ENCODE measurements at places on chromosomes 2 and 18.
A peak's percentile ranks its signal among the peaks of the same experiment; 100 is the strongest.

DNA sequence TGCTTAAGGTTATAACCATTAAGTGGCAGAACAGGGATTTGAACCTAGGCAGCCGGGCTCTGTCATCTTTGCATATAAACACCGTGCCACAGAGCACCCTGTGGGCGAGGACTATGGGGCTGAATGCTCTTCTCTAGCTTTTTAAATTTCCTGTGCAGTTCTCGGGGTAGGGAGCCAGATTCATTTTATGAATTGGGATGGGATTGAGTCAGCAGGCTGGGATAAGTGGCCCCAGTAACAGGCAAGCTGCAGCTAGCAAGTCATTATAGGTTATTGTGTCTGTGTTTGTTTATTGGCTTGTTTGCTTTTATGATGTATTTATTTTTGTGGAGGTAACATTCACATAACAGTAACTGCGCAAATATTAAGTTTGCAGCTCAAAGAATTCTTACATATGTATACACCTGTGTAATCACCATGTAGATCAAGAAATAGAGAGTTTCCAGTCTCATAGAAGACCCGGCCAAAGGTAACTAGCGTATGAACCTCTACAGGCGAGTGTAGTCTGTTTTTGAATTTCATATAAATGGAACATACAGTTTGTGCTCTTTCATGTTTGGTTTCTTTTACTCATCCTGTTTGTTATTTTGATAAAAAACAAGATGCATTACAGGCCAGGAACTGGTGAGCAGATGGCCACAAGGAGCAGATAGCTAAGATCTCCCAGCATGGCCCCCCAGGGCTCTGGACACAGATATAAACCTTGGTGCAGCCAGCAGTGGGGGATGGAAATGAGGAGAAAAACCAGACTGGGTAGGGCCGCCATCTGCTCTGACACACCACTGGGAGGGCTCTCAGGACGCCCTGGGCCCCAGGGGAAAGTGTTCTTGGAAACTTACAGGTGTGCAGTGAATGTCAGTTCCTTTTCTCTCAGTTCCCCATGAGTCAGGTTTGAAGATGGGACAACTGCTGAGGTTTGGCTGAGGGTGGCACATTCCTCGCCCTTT is 49.2 kb upstream of the GPR155 start:
- no peak for DNase-seq

DNA sequence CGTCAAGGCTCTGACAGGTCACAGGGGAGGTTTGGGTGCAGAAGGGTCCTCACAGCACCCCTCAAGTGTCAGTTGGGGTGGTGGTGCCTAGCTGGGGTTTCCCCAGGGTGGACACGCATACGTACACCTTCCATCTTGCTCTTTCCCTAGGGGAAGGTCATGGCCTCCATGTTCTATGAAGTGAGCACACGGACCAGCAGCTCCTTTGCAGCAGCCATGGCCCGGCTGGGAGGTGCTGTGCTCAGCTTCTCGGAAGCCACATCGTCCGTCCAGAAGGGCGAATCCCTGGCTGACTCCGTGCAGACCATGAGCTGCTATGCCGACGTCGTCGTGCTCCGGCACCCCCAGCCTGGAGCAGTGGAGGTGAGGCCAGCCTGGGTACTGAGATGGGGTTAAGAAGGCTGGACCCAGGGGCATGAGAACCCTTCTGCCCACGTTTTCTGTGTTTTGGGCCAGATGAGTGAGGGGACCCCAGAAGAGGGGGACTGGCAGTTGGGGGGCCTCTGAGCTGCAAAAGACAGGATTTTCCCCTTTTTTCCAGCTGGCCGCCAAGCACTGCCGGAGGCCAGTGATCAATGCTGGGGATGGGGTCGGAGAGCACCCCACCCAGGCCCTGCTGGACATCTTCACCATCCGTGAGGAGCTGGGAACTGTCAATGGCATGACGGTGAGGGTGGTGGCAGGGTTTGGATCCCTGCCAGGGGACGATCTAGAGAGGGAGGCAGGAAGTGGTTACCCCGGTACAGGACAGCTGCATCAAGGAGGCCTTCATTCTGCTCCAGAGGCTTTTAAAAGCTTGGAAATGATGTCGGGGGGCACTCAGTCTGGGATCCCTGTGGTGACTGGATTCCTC is 20.9 kb downstream of the SLC30A3 start:
- DNase-seq = no peak

DNA sequence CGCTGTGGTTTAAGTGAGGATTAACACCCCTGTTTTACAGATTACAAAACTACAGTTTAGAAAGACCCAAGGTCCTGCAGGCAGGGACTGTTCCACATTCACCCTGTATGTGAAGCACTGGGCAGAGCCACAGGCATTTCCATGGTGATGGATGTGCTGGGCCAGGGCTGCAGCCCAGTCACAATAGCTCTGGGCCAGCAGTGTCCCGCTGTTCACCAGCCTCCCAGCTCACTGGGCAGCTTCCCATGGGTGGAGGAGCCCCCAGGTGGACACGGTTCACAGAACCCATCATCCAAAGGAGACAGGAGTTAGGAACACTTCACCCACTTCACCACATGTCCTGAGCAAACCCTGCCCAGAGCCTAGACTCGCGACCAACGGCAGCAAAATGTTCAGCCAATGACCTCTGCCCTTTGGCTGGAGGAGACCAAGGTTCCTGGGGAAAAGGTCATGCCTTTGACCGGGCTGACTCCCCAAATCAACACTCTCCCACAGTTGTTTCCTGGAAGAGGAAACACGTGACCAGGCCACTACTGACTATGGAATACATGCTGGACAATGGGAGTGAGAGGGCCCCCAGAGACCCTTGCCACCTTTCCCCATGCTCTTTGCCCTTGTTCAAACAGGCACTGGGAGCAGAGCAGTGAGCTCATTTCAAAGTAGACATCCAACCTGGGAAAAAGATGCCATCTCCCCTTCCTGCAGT is 28.0 kb upstream of the SLC35F6 start:
- DNase-seq = no peak

- DNase-seq = no peak
These were observed 87.9 kb upstream of the LRRTM1 start for GRCh38 chr2:80392441-80392840.

DNA sequence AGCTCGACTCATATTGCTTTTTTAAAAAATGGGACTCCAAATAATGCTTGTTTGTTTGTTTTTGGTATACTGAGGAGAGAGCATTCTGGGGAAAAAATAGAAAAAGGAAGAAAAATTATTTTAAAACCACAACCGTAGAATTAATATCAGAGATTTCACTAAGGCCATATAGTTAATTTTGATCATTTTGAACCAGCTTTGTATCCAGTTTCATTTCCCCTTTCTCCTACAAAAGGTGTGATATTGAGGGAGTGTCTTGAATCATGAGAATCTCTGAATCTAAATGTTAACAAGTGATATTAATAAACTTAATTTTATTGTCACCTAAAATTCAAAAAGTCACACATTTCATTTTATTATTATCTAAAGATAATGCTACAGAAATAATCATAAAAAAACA is 198.5 kb upstream of the GALNT5 start:
- DNase-seq = no peak

- DNase-seq = no peak
These were observed 100.9 kb downstream of the TNS1 start for GRCh38 chr2:217901835-217902378.

DNA sequence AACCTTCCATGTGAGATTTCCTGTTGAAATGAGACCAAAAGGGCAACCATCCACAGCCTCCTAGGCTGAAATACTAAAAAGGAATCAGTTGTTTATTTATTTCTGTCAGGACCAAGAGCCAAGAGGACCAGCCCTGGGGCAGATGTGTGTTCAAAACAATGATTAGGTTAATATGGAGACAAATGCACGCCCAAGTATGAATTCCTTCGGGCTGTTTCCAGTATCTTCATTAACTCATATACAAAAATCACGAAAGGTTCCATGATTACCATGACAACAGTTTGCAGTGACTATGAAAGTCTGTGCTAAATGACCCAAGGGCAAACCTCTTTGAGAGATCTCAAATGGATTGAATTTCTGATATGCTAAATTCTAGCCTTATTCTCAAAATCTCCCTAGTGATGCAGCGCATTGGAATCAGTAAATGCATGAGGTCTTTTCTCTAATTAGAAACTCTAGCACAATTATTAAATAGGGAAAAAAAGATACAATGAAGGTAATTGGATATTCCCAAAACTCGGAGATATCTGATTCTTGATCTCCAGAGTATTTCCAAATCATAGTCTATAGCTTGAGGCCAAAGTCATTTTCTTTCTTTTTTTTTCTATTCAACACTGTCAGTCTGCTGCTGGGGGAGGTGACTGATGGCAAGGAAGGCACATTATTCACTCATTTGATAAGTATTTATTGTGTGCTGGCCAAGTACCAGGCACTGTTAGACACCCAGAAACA is 35.6 kb downstream of the VIT start:
- peak; percentile 99 for DNase-seq

- DNase-seq = no peak
These were observed 8.4 kb upstream of the TRABD2A start for GRCh38 chr2:84889332-84889731.

DNA sequence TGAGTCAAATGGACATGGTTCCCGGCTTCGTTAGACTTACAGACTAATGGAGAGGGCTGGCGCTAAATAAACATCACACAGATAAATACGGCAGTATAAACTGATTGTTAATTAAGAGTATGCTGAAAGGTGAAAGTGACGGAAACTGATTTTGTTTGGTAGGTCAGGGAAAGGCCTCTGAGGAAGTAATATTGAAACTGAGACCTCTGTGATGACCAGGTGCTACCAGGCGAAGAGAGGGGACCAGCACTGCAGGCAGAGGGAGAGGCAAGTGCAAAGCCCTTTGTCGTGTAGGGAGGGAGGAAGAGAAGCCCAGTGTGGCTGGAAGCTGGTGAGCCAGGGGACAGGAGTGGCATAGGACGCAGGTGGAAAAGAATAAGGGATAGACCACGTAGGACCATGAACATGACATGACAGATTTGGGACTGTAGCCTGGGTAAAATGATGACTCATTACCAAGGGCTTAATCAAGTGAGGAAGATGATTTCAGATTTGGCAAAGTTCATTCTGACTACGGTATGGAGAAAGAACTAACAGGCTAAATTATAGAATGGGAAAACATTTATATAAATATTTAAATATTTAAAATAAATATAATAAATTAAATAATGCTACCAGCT is 433.1 kb downstream of the NCKAP5 start:
- DNase-seq = no peak

DNA sequence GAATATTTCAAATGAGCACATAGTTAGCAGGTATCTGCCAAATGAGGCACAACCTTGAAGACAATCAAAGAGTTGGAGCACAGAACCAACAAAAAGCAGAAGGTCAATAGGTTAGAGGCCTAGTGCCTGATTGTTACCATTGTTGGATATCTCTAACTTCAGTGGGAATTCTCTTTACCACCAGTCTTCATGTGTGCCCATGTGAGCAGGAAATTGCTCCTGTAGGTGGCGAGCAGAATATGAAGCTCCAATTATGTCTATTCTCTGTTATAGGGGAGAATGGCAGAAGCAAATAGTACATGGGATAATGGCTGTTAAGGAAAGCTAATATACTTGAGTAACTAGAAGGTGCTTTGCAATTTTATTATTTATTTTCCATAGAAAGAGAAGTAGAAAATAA is 14.9 kb upstream of the ZNF385B start:
- DNase-seq = no peak

- no peak for DNase-seq
These were observed 139.0 kb upstream of the RASGRP3 start for GRCh38 chr2:33337385-33337960.

GRCh38 chr2:46377666-46378560 is 80.7 kb downstream of the EPAS1 start:
- DNase-seq = no peak

DNA sequence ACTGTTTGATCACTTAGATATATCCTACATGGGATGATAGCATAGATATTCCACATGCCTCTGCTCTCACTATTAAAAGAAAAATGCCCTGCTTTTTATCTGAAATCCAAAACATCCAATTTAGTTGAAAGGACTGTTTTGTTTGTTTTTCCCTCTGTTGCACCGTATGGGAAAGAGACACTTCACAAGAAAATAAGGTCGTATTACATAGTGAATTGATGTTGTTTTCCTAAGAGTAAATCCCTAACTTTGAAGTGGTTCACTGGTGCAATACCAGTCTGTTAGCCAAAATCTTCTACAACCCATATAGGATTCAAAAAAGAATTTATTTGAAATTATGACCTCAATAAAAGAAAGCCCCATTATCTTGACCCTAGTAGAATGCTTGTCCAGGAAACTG is 18.1 kb downstream of the TGFA start:
- no peak for DNase-seq

DNA sequence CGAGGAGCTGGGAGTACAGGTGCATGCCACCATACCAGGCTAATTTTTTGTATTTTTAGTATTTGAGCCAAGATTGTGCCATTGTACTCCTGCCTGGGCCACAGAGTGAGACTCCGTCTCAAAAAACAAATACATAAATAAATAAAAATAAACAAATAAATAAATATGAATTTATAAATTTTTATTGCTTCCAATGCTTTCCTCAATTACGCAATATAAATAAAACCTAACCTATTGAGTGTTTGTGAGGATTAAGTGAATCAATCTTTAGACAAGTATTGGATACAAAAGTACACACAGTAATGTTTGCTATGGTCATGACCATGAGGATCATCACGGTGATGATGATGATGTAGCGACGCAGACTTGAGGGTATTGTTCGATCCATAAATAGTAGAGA is 257.4 kb downstream of the ASXL3 start:
- no peak for DNase-seq

- DNase-seq = peak; percentile 44
These were observed 234.1 kb upstream of the ID2 start for GRCh38 chr2:8447610-8448221.

GRCh38 chr2:60881047-60881932 is at the start of gene REL:
REL (plus strand) TSS chr2:60881574; CDS start chr2:60881841, 267 bp downstream.
- DNase-seq = peak; percentile 34

DNA sequence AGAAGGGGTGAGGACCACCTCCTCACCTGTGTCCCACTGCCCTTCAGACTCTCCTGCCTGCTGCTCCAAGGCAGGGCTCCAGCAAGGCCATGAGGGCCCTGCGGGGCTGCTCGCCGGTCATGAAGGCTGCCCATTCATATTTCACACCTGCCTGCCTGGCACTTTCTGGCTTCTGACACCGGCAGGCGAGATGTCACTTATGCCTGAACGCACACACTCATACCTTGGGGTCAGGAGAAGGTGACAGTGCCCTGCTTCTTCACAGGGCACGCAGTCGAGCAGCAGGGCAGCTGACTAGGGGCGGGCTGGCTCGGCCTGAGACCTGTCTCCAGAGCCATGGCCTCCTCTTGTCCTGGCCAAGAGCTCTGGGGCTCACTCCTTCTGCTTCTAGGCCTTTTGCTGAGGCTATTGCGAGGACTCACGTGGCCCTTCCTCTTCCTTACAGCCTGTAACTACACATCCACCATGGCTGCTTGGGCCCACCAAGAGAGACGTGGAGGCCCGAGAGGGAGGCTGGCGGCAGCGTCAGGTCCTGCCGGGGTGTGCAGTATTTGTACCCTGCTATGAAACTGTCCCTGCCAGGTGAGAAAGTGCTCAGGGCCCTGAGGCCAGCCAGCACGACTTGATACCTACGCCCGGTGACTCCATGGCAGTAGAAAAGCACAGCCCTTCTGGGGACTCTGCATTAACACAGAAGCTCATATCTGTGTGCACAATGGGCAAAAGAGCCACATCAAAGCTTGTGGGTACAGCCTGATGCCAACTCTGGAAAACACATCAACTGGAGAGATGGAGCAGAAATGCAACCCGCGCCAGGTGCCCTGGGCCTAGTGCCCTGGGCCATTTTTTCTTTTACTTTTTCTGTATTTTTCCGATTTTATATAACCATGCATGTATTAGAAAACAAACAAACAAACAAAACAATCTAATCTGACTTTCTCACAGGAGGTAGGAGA is 30.6 kb downstream of the HS6ST1 start:
- no peak for DNase-seq

- no peak for DNase-seq
These were observed 83.7 kb upstream of the VRK2 start for GRCh38 chr2:57962861-57963260.

GRCh38 chr2:108621687-108622681 is 87.7 kb downstream of the LIMS1 start:
- no peak for DNase-seq

Data from BJ (cell line).